ENCODE measurements at places on chromosomes 11 and 22.

- no peak overlapping the region for H3K4me3 ChIP-seq
- no peaks in the 10 kb centered on the region for H3K36me3 ChIP-seq
- H3K27ac ChIP-seq = no peak overlapping the region
- no peaks in the 10 kb centered on the region for H3K27me3 ChIP-seq
- no peak for DNase-seq
These were observed 198.4 kb upstream of the SESN3 start for GRCh38 chr11:95429376-95429907.

DNA sequence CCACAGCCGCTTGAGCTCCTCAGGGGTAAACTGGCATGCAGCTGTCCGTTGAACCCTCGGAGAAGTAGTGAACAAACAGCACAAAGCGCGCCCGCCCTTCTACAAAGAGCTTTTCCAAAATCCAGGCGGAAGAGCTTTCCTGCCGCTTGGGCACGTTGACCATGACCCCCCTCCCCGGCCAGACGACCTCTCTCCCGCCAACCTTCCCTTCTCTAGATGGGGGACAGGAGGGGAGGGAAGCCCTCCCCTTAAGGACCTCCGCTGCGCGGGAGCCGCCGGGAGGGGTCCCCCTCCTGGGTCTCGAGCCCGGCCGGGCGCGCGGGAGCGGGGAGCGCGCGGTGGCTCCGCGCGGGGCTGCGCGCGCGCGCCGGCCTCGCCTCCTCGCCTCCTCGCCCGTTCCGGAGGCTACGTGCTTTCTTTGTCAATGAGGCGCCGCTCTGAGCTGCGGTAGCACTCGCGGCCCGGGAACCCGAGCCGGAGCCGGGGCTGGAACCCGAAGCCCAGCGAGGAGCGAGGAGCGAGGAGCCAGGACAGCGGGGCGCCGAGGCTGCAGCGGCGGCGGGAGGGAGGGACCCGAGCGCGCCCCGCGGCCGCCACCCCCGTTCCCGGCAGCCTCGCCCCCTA lies 118.6 kb downstream of the HIPK3 start:
- H3K4me1 ChIP-seq = peaks cover 10% of the 10 kb centered on the region

GRCh38 chr11:581752-582151 lies 5.5 kb downstream of the PHRF1 start:
- H3K4me1 ChIP-seq = peaks cover 26% of the 10 kb centered on the region
- peaks cover 42% of the 10 kb centered on the region for H3K36me3 ChIP-seq
- no peak overlapping the region for H3K4me3 ChIP-seq
- DNase-seq = no peak

DNA sequence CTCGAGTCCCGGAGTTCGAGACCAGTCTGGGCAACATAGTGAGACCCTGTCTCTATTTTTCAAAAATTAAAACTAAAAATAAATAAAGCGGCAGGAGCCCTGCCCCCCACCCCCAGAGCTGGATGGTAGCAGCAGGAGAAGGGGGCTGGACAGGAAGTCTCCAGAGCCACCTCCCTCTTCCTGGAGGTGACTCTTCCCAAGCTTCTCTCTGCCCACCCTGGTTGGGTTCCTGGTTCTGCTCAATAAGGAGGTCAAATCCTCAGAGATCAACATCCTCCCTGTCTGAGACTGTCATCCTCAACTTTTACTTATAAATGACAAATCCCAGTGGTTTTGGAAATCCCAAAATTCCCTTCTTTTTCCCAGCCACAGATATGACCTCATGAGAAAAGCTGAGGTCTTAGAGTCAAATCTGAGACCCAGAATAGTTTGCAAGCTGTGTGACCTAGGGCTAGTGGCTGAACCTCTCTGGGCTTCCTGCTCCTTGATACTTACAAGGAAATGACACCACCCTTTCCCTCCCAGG lies 987 bp downstream of the C1QTNF6 start:
- H3K36me3 ChIP-seq = no peaks in the 10 kb centered on the region
- H3K27me3 ChIP-seq = no peaks in the 10 kb centered on the region
- H3K27ac ChIP-seq = peak overlapping the region; percentile 81
- peak overlapping the region; percentile 54 for H3K4me3 ChIP-seq

- peaks cover 14% of the 10 kb centered on the region for H3K27me3 ChIP-seq
- H3K27ac ChIP-seq = no peak overlapping the region
- DNase-seq = no peak
- H3K4me3 ChIP-seq = no peak overlapping the region
These were observed 94.1 kb upstream of the SC5D start for GRCh38 chr11:121198491-121198890.

GRCh38 chr11:35466058-35466457 lies 46.7 kb upstream of the SLC1A2 start:
- DNase-seq = no peak
- H3K27me3 ChIP-seq = no peaks in the 10 kb centered on the region
- H3K4me3 ChIP-seq = no peak overlapping the region

DNA sequence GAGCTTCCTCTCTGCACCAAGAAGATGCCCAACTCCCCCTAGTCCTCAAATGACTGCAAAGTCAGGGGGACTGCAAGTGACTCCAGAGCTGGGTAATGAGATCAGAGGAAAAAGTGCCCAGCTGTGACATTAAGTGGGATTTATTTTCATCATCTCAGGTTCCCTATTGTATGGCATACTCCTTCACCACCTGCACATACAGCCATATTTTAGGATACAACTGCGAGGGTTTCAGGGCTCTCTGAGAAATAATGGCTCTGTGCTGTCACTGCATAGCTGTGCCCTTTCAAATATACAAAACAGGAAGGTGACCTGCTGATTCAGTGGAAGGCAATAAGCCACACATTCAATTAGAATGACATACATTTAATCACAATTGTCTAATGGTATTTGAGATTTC lies 45.6 kb upstream of the PLET1 start:
- no peaks in the 10 kb centered on the region for H3K36me3 ChIP-seq
- H3K4me1 ChIP-seq = peaks cover 11% of the 10 kb centered on the region
- H3K27me3 ChIP-seq = no peaks in the 10 kb centered on the region
- no peak overlapping the region for H3K27ac ChIP-seq

GRCh38 chr22:19525116-19525660 lies 978 bp upstream of the CLDN5 start:
- DNase-seq = peak; percentile 55
- H3K36me3 ChIP-seq = no peaks in the 10 kb centered on the region
- peaks cover 30% of the 10 kb centered on the region for H3K27me3 ChIP-seq
- peak overlapping the region; percentile 89 for H3K27ac ChIP-seq
- H3K4me1 ChIP-seq = peaks cover 66% of the 10 kb centered on the region

DNA sequence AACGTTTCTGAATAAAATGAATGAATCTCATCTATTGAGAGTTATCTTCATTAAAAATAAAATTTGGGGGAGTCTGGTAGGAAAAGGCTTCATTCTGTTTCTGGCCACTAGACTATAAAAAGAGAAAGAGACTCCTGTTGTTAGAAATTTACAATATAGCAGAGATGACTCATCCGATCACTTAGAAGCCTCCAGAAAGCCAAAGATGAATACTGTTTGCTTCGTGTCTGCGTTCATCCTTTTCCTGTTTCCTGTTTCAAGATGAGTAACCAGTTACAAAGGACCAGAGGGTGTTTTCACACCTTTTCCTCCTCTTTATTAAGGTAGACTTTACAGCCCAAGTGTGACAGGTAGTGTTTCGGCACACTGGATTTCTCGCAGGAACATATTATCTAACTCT lies 1120.7 kb downstream of the LRRC4C start:
- no peaks in the 10 kb centered on the region for H3K4me1 ChIP-seq
- H3K36me3 ChIP-seq = no peaks in the 10 kb centered on the region
- no peaks in the 10 kb centered on the region for H3K27me3 ChIP-seq
- no peak overlapping the region for H3K4me3 ChIP-seq
- no peak overlapping the region for H3K27ac ChIP-seq

DNA sequence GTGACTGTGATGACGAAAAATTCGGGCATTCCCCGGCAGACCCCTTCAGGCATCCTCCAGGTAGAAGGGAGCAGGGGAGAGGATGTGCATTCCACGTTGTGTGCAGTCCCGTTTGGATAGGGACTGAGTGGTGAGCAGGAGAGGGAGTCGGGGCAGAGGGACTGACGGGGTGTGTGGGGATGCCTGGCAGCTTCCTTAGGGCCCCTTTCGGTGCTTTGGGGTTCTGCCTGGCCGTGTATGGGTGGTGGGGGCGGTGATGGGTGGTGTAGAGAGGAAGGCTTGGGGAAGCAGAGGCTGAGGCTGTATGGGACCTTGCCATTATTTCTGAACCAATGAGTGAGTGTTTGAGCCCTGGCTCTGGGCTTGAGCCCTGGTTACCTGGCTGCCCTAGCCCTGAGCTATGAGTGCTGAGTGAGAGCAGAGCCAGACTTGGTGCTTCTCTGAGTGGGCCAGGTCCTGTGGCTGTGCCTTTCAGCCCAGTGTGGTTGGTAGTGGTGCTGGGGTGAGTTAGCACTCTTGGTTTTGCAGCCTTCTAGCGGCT lies 914 bp downstream of the INPPL1 start:
- peaks cover 45% of the 10 kb centered on the region for H3K4me1 ChIP-seq
- no peaks in the 10 kb centered on the region for H3K36me3 ChIP-seq
- H3K27me3 ChIP-seq = no peaks in the 10 kb centered on the region
- peak overlapping the region; percentile 100 for H3K27ac ChIP-seq
- no peak for DNase-seq
- peak overlapping the region; percentile 75 for H3K4me3 ChIP-seq

DNA sequence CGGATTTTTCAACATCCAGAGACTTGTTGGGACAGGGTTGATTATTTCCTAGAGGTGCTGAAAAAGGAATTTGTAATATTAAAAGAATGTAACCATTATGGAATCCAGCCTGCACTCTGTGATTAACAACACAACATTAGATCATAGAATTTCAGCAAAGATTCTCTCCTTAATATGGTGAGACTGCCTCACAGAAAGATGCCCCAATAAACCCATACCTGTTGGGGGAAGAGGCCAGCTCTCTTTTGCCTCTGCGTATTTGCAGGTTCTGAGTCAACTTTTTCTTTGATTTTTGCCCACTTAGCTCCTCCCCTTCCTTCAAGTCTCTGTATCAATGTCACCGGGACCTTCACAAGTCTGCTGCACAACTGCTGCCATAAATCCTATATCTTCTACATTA lies 12.4 kb upstream of the MTMR3 start:
- H3K27ac ChIP-seq = no peak overlapping the region
- H3K27me3 ChIP-seq = no peaks in the 10 kb centered on the region
- no peaks in the 10 kb centered on the region for H3K36me3 ChIP-seq
- H3K4me3 ChIP-seq = no peak overlapping the region
- DNase-seq = no peak

DNA sequence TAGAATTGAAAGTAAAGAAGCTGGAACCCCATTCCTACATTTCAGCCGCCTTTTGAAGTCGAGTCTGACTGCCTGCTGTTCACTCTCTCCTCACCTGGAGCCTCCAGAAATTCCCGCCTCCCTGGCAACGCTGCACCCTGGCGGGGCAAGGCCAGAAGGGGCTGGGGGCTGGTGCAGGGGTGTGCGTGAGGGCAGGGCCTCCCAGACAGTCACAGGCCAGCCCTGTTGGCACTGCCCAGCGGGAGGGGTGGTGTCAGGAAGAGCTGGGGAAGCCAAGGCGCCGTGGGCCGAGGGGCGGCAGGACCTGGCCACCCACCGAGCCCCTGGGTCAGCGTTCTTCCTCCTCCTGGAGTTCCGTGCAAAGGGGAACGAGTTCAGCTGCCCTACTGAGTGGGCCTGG lies 123.2 kb downstream of the KCNQ1OT1 start:
- peaks cover 4% of the 10 kb centered on the region for H3K36me3 ChIP-seq
- no peak overlapping the region for H3K27ac ChIP-seq
- H3K4me3 ChIP-seq = no peak overlapping the region
- H3K4me1 ChIP-seq = peaks cover 24% of the 10 kb centered on the region

DNA sequence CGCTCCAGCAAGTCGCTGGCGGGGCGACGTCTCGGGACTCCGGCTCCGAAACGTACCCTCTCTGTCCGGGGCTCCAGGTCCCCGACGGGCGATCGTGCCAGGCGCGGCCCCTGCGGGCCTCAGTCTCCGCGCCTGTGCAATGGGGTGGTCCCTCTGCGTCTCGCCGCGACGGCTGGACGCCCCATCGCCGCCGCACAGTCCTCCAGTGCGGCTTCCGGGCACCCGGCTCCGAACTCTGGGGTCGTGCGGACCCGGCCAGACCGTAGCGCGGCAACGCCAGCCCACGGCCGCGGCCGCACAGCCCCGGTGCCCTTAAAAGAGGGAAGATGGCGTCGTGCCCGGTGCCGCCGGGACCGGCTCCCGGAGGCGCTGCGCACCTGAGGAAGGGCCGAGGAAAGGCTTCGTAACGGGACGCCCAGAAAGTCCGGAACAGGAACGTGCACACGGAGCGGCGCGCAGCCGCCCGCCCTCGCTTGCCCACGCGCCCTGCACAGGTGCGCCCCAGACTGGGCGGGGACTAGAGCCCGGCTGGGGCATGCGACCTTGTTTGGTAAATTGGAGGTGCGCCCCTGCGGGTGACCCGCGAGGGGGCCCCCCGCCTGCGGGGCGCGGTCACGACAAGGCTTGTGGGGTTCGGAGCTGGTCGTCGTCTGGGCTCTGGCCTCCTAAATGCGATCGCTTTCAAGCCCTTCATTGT lies 525 bp downstream of the BIK start:
- peaks cover 9% of the 10 kb centered on the region for H3K4me1 ChIP-seq
- H3K27me3 ChIP-seq = peaks cover 42% of the 10 kb centered on the region
- H3K36me3 ChIP-seq = no peaks in the 10 kb centered on the region
- H3K4me3 ChIP-seq = peak overlapping the region; percentile 57

GRCh38 chr11:22561283-22561682 lies 64.3 kb downstream of the FANCF start:
- no peaks in the 10 kb centered on the region for H3K36me3 ChIP-seq
- DNase-seq = no peak
- H3K4me1 ChIP-seq = no peaks in the 10 kb centered on the region
- no peaks in the 10 kb centered on the region for H3K27me3 ChIP-seq

- H3K36me3 ChIP-seq = peaks cover 23% of the 10 kb centered on the region
- no peaks in the 10 kb centered on the region for H3K27me3 ChIP-seq
- no peak overlapping the region for H3K27ac ChIP-seq
- H3K4me3 ChIP-seq = no peak overlapping the region
- DNase-seq = no peak
These were observed 33.4 kb upstream of the CTTN start for GRCh38 chr11:70364745-70365543.

GRCh38 chr22:22450343-22450839 lies 58.2 kb downstream of the ZNF280B start:
- peaks cover 36% of the 10 kb centered on the region for H3K27me3 ChIP-seq
- H3K36me3 ChIP-seq = no peaks in the 10 kb centered on the region
- no peak overlapping the region for H3K4me3 ChIP-seq
- H3K27ac ChIP-seq = no peak overlapping the region
- H3K4me1 ChIP-seq = no peaks in the 10 kb centered on the region

- H3K4me3 ChIP-seq = no peak overlapping the region
- no peaks in the 10 kb centered on the region for H3K36me3 ChIP-seq
- no peaks in the 10 kb centered on the region for H3K4me1 ChIP-seq
- no peak for DNase-seq
These were observed 27.9 kb upstream of the SLC36A4 start for GRCh38 chr11:93225662-93226061.

DNA sequence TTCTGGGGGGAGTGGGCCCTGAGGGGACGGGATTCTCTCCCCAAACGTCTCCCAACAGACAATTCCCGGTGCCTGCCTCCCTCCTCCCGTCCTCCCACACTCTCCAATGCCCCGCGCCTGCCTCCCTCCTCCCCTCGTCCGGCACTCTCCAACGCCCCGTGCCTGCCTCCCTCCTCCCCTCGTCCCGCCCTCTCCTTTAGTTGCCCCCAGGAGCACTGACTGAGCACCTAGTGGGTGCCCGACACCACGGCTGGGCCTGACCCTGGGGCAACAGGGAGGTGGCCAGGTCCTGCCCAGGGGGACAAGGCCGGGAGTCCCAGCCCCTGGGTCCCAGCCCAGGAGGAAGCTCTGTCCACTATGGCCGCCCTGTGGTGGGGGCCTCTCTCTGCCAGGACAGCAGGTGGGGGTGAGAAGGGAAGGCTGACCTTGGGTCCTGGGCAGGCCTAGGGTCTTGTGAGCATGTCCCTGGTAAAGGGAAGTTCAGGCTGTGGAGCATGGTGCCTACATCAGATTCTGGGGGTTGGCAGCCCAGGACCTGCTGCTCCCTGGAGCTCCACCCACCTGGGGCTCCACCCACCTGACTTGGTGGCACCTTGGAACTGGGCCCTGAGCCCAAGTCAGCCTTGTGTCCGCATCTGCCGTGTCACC lies 942.3 kb downstream of the BRD1 start:
- H3K27ac ChIP-seq = no peak overlapping the region
- H3K4me1 ChIP-seq = no peaks in the 10 kb centered on the region
- no peak for DNase-seq
- no peak overlapping the region for H3K4me3 ChIP-seq
- H3K36me3 ChIP-seq = no peaks in the 10 kb centered on the region
